ENCODE measurements at places on chromosomes 16 and 17. TPM values are rescaled to one million over a fixed set of nuclear protein-coding genes. Genes with fewer than 3 reads are reported as not detected.

DNA sequence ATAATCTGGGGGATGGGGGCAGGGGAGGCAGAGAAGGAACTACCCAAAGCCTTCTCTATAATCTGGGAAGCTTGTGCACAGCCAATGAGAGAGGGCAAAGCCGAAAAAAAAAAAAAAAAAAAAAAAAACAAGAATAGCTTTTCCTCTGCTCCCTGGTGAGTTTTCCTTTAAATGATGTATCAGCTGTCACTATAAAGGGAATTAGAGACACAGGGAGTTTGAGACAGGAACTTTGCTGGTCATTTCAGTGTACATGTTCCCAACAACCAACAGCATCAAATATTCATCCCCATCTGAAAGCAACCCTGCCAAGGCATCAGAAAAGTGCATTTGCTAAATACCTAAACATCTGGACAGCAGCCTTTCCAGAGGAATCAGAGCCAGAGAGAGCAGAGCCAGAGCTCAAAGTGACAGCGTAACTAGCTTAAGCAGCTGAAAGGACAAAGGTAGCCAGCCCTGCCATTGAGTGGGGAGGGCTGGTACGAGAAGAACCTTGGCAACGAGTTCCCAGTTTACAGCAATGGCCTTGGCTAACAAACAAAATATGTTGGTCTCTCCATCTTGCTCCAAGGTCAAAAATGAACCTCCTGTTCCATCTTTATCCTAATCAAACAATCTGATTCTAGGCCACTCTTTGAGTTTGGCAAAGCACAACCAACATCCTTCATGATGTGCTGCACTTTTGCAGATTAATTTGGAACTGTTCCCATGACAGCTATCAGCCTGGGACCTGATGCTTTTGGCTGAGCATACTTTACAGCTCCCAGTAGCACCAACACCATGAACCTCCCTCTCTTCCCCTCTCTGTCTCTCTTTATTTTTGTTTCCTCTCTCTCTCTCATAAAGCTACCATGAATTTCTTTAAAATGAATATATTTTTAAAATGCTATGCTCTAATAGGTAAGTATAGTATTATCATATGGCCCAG lies 143.7 kb upstream of the GNAO1 start:
- no peaks in the 10 kb centered on the region for H3K36me3 ChIP-seq
- peaks cover 6% of the 10 kb centered on the region for H3K4me1 ChIP-seq
- no peak overlapping the region for H3K4me3 ChIP-seq
- DNase-seq = no peak
- no peak overlapping the region for H3K27ac ChIP-seq
- H3K27me3 ChIP-seq = peaks cover 21% of the 10 kb centered on the region

GRCh38 chr17:16929757-16930520 lies 42.0 kb downstream of the TNFRSF13B start:
- DNase-seq = no peak
- H3K27ac ChIP-seq = no peak overlapping the region
- H3K36me3 ChIP-seq = no peaks in the 10 kb centered on the region
- H3K4me1 ChIP-seq = no peaks in the 10 kb centered on the region

DNA sequence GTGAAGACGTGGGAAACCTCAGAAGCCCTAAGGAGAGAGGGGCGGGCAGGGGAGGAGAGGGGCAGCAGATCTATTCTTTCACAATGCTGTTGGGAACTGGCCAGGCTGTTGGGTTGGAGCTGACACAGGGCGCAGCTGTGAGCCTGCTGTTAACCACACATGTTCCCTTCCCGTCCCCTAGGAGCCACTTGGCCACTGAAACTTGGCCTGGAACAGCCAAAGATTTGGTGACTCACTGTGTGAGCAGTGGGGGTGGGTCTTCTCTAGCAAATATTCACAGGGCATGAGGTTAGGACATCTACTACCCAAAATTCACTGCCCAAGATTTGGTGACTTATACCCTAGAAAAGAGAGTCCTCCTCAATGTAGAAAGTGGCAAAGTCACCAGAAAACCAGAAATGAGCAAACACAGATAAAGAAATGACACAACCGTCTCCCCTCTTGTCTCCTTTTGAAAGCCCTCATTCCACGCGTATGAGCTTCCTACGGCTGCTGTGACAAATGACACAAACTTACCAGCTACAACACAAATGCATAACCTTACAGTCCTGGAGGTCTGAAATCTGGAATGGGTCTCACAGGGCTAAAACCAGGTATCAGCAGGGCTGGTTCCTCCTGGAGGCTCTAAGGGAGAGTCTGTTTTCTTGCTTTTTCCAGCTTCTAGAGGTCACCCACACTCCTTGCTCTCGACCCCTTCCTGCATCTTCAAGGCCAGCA lies 6.3 kb downstream of the TBC1D16 start:
- DNase-seq = no peak
- no peak overlapping the region for H3K27ac ChIP-seq
- H3K36me3 ChIP-seq = no peaks in the 10 kb centered on the region
- H3K27me3 ChIP-seq = peaks cover 12% of the 10 kb centered on the region

- DNase-seq = no peak
- no peak overlapping the region for H3K4me3 ChIP-seq
- H3K27me3 ChIP-seq = no peaks in the 10 kb centered on the region
- H3K27ac ChIP-seq = no peak overlapping the region
- no peaks in the 10 kb centered on the region for H3K4me1 ChIP-seq
These were observed 19.4 kb upstream of the SSTR5 start for GRCh38 chr16:1053121-1053521.

- no peaks in the 10 kb centered on the region for H3K27me3 ChIP-seq
- peaks cover 10% of the 10 kb centered on the region for H3K4me1 ChIP-seq
- no peak overlapping the region for H3K4me3 ChIP-seq
- peaks cover 4% of the 10 kb centered on the region for H3K36me3 ChIP-seq
- H3K27ac ChIP-seq = no peak overlapping the region
These were observed 41.1 kb downstream of the TNRC6C start for GRCh38 chr17:77999413-78000173.

Gene KCNH6
- total RNA-seq = not detected

Data from activated CD8-positive, alpha-beta T cell treated with anti-CD3 and anti-CD28 coated beads, Interleukin-2, amount 10 ng/mL, durations not matched to agents 7 days and 5 days (primary cell).